Spleen (tissue), 13 donors: ENCODE measurements at places on chromosomes 11 and 22.
A peak's percentile ranks its signal among the peaks of the same experiment; 100 is the strongest.

DNA sequence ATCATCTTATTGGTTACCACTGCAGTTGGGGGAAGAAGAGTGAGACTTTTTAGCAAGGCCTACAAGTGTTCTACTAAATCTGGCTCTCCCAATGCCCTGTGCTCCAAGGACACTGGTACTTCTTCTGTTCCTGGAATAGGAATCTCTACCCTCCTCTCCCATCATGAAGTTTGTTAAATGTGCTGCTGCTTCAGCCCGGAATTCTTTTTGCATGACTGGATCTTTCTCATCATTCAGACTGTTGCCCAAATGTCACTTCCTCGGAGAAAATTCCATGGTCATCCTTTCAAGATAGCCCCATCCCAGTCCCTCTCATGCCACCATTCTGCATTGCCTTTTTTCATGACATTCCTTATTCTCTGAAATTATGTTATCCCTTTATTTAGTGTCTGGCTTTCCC is 400.8 kb downstream of the SOX6 start:
- no peak for DNase-seq

DNA sequence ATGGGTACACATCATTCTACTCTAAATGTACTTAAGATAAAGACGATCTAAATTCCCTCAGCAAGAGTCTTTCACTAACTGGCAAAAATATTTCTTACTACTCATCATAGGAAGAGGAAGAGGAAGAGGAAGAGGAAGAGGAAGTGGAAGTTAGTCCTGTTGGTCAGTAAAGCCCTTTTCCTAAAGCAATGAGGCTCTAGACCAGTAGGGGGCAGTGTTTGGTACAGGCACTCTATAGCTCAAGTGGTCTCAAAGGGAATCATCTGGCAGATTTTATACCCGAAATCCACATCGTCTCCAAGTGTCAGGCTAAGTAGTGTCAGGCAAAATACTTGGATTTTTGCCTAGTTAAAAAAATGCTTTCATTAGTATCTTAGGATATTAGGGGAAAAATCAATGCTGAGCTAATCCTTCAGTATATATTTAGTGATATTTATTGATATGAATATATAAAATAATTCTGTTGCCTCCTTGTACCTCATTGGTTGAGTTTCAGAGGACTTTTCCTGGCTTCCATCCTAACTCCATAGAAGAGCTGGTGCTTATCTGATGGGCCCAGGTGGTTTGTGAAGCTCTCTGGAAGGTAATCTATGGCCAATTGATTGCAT is 7.7 kb downstream of the BLID start:
- no peak for DNase-seq

DNA sequence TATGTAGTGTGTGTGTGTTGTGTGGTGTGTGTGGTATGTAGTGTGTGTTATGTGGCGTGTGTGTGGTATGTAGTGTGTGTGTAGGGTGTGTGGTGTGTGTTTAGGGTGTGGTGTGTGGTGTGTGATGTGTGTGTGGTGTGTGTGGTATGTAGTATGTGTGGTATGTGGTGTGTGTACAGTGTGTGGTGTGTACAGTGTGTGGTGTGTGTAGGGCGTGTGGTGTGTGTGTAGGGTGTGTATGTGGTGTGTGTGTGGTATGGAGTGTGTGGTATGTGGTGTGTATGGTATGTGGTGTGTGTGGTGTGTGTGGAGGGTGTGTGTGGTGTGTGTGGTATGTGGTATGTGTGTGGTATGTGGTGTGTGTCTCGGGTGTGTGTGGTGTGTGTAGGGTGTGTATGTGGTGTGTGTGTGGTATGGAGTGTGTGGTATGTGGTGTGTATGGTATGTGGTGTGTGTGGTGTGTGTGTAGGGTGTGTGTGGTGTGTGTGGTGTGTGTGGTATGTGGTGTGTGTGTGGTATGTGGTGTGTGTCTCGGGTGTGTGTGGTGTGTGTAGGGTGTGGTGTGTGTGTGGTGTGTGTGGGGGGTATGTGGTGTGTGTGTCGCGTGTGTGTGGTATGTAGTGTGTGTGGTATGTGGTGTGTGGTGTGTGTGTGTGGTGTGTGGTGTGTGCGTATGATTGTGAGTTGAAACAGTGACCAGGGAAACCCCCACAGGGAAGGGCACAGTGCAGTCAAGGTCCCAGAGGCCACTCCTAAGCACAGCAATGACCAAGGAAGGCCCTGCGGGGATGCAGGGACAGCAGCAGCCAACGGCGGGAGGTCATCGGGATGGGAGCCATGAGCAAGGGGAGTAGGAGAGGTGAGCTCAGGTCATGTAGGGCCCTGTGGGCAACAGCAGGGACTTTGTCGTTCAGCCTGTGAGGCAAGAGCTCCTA is 2.9 kb upstream of the PPP6R2 start:
- DNase-seq: no peak

DNA sequence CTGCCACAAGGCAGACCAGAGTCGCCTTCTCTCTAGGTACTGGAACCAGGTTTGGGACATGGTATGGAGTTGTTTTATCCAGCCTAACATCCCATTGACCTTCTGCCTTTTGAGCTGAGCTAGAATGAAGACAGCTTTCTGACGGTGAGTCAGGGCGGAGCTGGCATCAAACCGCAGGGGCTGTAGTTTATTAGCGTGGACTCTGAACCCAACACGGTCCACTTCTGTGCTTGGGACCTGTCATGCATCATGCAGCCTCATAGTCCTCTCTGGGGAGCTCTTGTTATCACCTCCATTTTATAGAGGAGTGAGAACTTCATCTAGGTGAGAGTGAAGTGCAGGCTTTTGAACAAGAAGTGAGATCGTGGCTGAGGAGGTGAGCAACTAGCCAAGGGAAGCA is 8.3 kb downstream of the GAL3ST1 start:
- DNase-seq: no peak

DNA sequence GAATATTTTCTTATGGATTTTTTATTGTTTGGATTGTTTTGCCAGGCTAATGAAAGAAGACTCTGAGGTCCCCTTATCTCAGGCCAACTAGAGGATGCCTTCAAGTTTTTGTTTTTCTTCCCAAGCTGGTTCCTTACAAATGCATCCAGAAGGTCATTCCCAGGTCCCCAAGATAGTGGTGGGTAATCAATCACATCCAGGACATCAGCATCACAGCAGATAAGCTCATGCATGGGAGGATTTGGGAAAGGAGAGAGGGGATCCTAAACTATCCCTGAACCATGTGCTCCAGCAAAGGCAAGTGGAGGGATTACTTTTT is 20.7 kb downstream of the FZD4 start:
- DNase-seq: no peak

GRCh38 chr11:95443386-95443785 is 212.4 kb upstream of the SESN3 start:
- no peak for DNase-seq

DNA sequence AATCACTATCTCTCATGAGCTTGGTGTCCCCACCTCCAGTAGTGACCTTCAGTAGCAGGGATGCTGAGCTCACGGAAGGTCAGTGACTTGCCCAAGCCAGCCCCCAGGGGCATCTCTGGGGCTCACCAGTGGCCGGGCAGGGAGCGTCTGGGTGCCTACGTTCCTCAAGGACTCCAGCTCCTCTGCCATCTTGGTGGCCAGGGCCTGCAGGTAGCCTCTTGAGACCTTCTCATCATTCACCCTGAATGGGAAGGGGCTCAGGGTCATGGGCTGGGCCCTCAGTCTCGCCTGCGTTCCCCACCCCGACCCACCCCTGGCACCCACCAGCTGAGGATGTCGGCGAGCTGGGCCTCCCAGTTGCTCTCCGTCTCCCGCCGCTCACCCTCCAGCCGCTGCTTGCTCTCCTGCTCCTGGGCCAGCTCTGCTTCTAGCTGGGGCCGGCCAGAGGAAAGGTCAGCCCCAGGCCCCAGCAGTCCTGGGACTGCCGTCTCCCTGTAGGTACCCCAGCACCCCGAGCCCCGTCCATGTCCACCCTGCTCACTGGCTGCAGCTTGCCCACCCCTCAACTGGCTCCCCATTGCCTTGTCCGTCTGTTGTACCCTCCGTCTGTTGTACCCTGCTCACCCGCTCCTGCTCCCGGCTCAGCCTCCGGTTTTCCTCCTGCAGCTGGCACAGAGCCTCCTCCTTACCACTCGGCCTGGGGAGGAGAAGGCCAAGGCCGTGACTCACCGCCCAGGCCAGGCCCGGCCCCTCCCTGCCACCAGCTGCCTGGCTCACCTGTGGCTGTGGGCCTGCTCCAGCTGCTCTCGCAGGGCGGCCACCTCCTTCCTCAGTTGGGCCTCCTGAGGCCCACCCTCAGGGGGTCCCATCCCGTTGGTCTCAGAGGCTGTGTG is 9.5 kb downstream of the CDC42BPG start:
- DNase-seq: no peak

DNA sequence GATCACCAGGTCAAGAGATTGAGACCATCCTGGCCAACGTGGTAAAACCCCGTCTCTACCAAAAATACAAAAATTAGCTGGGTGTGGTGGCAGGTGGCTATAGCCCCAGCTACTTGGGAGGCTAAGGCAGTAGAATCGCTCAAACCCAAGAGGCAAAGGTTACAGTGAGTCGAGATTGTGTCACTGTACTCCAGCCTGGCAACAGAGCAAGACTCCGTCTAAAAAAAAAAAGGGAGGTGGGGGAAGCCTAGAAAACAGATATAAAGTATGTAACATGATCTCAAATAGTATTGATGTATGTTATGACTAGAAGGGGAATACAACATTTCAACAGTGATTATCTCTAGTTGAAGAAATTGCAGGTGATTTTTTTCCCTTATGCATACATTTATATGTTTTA is 61.4 kb downstream of the SLC1A2 start:
- DNase-seq: no peak

- no peak for DNase-seq
Measured at GRCh38 chr22:35593071-35593890, 23.8 kb downstream of the MB start.

- no peak for DNase-seq
Measured at GRCh38 chr11:36313750-36314433, 17.8 kb downstream of the PRR5L start.

DNA sequence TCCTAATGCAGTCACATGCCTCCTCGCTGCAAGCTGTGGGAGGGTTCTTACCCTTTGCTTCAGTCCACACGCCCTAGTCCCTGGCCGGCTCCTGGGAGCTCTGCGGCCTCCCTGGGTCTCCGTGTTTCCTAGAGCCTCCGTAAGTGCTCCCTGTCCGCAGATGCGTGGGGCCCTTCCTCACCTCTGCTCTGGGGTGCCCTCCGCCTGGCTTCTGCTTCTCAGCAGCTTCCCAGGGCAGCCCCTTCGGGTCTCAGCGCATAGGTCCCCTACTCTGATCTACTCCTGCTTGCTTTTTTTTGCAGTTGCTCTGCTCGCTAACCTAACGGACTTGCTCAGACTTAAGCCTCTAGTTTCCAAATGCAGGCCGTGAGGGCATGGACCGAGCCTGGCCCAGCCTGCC is 22.4 kb downstream of the CAPN1 start:
- peak; percentile 12 for DNase-seq

DNA sequence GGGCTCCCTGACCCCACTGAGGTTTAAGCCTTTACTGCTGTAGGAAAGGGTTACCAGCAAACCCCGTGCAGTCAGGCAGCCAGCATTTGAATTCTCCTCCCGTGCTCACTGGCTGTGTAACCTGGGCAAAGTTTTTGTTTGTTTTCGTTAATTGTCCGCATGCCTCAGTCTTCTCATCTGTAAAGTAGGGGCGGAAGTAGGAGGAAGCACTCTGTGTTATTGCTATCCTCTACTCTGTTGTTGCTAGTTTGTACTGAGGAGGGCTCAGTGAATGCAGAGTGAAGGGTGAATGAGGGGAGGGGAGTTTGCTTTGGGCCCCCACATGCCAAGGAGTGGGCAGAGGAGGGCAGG is 14.0 kb upstream of the SYT7 start:
- DNase-seq: no peak

- no peak for DNase-seq
Measured at GRCh38 chr11:35063488-35063931, 75.5 kb upstream of the CD44 start.

DNA sequence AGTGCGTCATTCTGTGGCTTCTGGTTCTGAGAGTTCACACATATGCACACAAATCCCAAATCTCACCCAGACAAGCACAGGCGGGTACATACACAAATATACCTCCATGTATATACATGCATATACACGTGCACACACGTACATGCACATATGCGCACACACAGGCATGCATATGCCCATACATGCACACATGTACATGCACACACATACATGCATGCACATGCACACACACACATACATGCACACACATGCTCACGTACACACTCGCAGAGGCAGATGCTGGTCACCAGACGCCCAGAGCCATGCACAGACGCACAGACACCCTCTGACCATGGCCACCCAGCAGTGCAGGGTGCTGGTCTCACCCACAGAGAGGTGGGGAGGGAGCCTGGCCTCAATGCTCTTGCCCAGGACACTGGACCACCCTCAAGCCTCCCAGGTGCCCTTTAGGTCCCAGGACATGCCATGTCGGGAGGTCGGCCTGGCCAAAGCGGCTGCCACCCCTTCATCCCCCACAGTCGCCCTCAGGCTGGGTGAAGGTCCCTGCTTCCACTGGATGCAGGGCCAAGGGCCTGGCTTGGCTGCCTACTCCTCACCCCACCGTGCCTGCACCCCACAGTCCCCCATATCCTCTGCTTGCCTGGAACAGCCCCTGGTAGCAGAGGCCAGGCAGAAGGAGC is 9.5 kb downstream of the DUSP8 start:
- peak; percentile 74 for DNase-seq

DNA sequence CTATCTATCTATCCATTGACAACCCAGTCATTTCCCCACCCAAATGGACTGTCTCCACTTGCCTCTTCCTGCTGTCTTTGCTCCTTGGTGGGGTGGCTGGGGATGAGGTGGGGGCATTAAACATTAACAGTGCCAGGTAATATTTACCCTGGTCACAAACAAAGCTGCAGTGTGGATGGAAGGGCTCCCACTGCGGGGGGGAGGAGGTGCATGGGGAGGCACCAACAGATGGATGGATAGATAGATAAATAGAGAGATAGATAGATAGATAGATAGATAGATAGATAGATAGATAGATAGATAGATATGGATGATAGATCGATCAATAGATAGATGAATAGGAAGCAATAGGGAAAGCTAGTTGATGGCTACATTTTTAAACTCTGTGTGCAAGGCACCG is 2.3 kb upstream of the FXYD2 start:
- DNase-seq: no peak

DNA sequence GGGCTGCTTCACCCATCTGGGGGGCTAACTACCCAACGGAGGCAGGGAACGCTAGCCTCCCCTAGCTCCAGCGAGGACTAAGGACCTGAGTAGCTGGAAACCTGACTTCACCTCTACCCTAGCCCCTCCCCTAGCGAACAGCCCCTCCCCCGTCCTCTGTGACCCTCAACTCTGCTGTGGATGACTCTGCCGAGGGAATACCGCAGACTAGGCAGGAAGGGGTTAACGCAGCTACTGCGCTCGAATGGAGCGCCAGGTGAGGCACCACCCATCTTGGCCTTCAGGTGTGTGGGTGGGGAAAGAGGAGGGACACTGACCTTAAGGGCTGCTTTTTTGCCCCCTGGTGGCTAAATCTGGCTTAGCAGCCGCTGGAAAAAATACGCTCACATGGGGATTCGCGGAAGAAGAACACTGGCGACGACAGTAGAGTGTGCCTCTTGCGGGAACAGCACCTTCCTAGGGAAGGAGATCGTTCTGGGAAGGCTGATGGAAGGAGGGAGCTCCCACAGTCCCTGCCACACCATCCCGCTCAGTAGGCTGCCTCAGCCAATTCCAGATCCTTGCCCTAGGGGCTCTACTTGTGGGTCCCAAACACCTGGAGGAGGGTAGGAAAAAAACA is 4.5 kb upstream of the BCL9L start:
- DNase-seq: peak; percentile 91

GRCh38 chr11:64538501-64538951 is 52.5 kb upstream of the SLC22A12 start:
- peak; percentile 54 for DNase-seq
